ENCODE measurements at places on chromosomes 1 and 21.

GRCh38 chr1:33966346-33967141 lies 102.7 kb downstream of the HMGB4 start:
- no peak for DNase-seq

DNA sequence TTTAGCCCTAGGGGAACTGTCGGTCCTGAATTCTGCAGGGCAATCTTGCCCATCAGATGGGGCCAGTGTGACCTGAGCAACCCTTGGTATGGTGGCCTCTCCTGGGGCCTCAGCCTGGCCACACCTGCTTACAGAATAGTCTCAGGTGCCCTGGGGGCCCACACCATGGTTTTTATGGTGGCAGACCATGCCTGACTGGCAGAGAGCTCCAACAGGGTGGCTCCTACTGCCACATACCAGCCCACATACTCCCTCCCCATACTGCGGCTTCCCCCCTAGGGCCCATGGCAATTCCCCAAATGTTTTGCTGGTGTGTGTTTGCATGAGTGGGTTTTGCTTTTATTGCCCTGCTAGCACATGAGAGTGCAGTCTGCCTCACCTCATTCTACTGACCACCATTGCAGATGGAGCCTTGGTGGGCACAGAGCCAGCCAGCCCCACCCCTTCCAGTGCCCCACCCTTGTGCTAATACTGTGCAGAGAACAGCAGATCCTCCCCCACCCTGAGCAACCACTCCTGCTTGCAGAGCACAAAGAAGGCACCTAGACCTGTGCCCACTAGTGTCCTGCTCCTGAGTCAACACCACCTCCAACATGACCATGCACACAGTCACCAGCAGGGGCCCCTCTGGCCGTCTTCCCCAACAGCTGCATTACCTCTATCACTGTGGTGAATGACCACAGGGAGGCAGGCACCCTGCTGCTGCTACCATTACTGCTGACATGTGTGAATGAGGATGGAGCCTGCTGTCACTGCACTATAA lies 86.8 kb downstream of the GDAP2 start:
- no peak for DNase-seq

GRCh38 chr21:41761211-41761933 lies 5.5 kb downstream of the RIPK4 start:
- DNase-seq, result no peak

DNA sequence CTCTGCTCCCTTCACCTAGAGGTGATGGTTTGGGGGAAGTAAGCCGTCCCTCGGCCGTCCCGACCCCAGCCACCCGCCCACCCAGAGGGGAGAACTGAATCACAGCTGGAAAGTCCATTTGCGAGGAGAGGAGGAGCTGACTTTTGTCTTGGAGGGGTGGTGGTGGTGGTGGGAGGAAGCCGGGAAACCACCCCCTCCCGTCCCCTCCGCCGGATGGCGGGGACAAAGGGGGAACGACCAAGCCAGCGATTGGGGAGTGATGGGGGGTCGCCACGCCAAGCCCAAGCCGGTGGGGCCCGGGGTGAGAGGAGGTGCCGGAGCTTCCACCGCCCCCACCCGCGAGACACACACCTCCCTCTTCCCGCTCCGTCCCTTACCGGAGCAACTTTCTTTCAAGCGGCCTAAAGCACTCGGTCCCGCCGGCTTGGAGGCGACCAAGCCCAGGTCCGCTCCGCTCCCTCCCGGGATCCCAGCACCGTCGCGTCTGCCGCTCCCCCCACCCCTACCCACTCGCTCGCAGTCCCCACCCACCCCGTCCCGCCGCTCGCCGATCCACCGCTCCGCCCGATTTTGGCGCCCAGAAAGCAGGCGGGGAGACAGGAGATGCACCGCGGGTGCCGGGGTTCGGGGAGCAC lies 540 bp downstream of the ARHGEF2 start:
- no peak for DNase-seq

- DNase-seq, result peak; percentile 44
Measured at GRCh38 chr1:48061162-48062136, 64.3 kb upstream of the TRABD2B start.

DNA sequence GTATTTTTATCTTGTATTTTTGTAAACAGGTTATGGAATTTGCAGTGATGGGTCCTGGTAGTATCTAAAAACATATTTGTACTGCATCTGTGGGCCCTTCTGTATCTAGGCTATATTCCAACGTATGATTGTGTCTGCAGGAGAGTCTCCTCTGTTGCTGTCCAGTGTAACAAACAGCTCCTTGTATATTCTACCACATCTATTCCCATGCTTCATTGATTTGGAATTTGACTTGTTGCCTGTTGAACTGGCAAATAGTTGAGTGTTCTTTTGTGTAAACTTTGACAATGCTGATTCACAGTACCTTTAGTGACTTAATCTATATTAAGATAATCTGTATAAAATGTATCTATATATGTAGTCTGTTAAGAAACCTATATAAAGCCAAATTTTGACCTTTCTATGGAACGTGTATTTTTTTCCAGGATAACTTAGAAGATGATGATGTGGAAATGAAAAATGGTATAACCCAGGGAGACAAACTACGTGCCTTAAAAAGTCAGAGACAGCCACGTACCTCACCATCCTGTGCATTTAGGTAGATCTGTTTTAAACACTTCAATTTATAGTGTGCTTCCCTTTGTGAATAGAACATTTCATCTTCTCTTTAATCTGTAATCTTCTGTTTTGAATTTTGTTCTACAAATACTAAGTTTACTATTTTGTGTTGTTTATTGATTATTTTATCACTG lies 43.4 kb upstream of the GPR88 start:
- no peak for DNase-seq

GRCh38 chr1:110903853-110904500 lies 31.0 kb downstream of the CD53 start:
- no peak for DNase-seq

- no peak for DNase-seq
Measured at GRCh38 chr1:228500143-228500734, 13.1 kb downstream of the RNF187 start.

DNA sequence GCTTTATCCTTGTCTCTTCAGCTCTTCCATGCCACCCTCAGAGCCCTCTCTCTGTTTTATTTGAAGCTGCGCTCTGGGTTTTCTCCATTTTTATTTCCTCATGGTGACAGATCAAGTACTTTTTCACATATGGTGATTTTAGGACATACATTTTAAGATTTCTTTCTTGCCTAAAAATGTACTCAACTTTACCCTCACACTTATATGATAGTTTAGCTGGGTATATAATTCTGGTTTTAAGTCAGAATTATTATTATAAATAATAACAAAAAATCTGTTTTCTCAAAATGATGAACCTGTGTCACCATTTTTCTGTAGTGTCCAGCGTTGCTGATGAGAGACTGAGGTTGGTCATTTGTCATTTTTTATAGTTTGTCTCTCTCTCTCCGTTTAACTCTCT lies 754 bp upstream of the KRTAP10-5 start:
- DNase-seq, result no peak

GRCh38 chr1:47942240-47942629 lies 55.0 kb downstream of the TRABD2B start:
- DNase-seq, result no peak

DNA sequence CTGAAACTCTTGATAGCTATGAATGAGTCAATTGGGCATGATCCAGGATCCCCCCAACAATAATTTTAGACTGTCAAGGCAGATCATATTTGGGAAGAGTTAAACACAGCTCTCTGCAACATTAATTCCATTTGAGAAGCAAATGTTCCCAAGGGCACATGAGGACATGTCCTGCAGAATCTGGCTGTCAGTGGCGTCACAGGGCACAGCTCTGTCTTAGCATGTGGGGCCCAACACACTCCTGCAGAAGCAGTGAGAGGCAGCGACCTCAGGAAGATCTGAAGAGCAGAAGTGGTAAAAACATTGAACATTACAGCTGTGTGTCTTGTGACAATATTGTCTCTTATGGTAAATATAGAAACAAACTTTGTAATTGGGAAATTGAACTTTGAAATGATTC lies 197.1 kb upstream of the PBX1 start:
- no peak for DNase-seq

DNA sequence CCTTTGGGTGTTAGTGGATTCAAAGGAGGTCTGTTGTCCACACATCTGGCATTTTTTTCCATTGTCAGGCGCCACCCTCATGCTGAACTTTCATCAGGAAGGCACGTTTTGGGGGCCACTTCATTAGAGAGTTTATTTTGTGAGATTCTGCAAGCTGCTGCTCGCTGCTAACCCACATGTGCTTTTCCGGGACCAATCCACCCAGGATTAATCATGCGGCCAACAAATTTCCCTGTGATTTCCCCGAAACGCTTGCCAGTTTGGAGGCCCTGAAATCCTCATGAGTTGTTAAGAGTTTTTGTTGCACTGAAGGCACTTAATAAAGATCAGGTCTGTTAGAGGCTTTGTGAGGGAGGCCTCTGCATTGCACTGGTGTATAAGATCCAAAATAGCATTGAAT lies 2.4 kb downstream of the PDPN start:
- DNase-seq, result no peak

DNA sequence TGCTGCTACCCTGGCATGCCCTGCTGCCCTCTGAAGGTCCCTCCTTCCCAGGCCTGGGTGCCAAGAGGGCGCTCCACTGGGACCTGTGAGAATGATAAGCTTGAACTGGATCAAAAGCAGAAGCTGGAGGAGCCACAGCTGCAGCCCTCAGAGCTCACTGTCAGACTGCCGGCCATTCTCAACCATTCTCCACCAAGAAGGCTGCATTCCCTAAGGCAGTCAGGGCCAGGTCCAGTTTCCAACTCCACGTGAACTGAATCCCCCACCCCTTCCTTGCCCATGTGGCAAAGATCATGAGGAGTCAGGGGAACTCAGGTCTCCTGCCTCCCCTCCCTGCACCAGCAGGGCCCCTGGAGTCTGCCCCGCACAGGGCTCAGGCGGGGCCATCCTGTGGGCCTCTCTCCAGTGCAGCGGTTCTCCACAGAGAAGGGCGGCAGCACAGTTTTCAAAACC lies 19.5 kb downstream of the SLC1A7 start:
- DNase-seq, result no peak

DNA sequence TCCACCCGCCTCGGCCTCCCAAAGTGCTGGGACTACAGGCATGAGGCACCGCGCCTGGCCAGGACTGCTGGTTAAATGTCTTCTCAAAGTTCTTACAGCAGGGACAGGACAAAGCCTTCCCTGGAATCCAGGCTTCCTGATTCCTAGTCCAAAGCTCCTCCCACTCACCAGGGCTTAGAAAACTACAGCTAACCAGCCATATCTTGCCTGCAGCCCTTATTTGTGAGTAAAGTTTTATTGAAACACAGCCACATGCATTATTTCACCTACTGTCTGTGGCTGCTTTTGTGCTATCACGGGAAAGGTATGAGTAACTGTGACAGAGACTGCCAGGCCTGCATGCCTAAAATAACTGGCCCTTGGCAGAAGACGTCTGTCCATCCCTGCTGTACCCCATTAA lies 24.4 kb downstream of the TMCO4 start:
- no peak for DNase-seq

DNA sequence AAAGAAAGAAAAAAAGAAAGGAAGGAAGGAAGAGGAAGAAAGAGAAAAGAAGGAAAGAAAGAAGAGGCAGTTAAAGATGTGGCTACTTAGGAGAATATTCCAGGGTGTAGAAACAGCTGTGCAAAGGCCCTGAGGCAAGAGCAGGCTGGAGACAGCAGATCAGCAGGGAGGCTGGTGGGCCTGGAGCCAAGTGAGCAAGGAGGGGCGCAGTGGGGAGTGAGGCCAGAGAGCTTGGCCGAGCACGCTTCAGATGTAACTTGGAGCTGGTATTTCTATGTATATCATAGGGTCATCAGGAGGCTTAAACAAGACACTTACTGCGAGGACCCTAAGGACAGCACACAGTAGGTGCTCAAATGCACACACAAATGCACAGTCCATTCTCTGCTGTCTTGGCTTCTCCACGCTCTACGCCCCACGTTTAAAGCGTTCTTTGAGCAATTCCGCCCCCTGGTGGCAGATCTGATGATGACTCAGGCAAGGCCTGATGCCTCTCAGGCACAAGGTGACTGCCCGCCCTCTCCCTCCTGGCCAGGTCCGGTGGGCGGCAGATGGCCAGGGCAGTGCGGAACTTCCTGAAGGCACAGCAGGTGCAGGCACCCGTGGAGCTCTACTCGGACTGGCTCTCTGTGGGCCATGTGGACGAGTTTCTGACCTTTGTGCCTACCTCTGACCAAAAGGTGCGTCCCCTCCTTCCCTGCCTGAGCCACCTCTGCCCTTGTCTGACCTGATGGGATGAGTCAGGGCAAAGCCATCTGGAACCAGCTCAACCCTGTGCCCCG lies 11.9 kb upstream of the PADI3 start:
- DNase-seq, result peak; percentile 75

GRCh38 chr1:228440761-228441500 lies 24.3 kb upstream of the TRIM17 start:
- no peak for DNase-seq

DNA sequence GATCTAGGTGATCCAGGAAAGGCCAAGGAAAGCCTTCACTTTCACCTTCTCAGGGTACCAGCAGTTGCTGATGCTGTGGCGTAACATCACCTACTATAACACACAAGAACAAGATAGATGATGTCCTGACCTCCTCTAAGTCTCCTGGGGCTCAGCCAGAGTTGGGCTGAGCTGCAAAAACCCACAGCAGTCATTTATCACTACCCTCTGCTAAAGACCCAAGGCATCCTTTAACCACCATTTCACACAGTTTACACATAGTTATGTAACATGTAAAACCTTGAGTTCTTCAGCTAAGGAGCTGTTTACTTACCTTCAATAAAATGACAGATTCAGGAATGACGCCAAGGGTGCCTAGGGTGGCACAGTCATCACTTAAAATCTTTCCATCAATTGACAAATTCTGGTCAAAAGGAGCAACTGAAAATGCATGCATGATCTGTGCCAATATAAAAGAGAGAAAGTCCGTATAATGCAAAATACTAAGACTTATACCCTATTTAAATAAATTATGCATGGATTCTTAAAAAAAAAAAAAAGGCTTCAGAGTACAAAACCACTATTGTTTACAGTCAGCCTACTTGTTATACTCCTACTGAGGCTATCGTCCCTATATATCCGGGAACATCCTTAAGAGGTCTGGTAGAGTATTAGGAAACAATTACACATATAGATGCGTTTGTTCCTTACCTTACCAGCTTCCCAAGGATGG lies 20.7 kb upstream of the RAP1GAP start:
- DNase-seq, result no peak

GRCh38 chr1:204714861-204715511 lies 29.4 kb upstream of the LRRN2 start:
- no peak for DNase-seq

GRCh38 chr1:9823693-9823942 lies 147 bp downstream of the CLSTN1 start:
- no peak for DNase-seq

GRCh38 chr1:71068325-71069240 lies 12.3 kb downstream of the ZRANB2 start:
- no peak for DNase-seq

- no peak for DNase-seq
Measured at GRCh38 chr1:109610609-109611307, 8.7 kb downstream of the GNAT2 start.

- DNase-seq, result no peak
Measured at GRCh38 chr21:46509741-46510502, 51.2 kb downstream of the DIP2A start.

GRCh38 chr1:93665015-93665414 lies 16.6 kb downstream of the BCAR3 start:
- DNase-seq, result no peak

Measured in RKO (cell line).